ENCODE measurements at places on chromosomes 3 and 15.

DNA sequence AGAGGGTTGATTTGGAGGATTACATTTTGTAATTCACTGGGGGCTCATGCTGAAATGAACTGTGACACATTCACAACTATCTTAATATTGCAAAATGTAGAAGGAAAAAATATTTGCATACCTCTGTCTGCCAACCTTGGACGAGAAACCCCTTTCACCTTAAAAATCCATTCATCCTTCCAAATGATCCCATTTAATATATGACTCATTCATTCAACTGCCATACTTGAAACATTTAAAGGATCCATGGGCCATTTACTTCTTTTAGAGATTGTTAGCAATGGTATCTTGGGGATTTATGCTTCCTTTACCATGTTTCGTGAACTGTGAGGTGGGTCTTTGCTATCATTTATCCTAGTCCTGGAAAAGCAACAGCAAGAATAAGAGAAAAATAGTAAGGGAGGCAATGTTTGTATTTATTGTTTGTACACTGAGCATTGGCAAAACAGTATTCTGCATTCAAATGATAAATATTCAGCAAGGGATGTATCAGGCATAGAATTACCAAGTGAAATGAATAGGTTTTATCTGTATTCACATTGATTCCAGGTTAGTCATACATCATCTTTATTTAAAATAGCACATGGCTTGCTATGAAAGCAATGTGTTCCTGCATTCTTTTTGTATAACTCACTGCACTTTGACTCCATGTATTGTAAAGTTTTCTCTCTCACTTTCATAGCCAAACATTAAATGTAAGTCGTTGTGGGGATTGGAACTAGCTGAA, 378.1 kb downstream of the NSUN3 start:
- no peak for DNase-seq

DNA sequence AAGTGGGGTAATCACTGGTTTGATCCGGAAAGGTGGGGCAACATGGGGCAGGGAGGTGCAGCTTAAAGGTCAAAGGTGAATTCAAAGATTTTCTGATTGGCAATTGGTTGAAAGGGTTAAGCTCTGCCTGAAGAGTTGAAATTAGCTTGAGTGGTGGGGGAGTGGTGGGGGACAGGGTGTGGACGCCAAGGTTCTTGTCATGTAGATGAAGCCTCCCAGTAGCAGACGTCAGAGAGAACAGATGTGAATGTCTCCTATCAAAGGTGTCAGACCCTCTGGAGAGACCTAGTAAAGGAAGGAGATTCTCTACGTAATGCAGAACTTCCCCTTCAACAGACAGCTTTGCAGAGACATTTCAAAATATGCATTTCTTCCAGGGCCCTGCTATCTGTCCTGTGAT, 62.8 kb downstream of the ABCC5 start:
- no peak for DNase-seq

- no peak for DNase-seq
Observed at GRCh38 chr3:17153209-17153608, 268.5 kb downstream of the PLCL2 start.

GRCh38 chr3:187967993-187968392, 186.0 kb upstream of the LPP start:
- DNase-seq: no peak

DNA sequence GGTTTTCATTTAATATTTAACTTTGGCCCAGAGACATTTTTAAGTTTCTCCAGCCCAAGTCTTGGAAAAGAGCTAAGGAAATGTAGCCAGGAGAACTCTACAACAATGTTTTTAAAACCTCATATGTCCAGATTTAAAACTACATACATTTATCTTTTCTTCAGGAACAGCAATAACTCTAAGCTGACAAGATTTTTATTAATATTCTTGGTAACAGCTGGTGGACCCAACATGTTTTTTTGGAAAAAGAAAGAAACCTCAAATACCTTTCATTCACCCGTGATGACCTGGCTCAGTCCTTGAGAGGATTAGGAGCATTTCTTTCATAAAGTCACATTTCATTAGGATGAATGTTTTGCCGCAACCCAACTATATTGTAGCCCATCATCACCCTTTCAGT, 50.4 kb upstream of the CMSS1 start:
- no peak for DNase-seq

DNA sequence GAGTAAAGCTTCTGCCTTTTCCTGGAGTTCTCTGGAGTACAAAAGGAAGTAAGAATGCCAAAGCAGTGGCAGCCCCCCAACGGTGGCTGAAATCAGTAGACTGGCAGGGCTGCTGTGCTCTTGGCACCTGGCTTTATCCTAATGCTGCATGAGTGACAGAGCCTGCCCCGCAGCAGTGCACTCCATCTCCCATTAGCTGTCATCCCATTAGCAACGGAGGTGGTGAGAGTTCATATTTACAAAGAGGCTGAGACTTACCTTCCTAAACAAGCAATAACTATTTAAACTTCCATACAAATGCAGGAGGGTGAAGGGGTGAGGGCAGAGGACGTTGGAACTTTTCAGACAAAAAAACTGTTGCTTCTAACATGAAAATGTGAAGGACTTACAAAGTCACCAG, 51.9 kb downstream of the SERPINI1 start:
- no peak for DNase-seq

DNA sequence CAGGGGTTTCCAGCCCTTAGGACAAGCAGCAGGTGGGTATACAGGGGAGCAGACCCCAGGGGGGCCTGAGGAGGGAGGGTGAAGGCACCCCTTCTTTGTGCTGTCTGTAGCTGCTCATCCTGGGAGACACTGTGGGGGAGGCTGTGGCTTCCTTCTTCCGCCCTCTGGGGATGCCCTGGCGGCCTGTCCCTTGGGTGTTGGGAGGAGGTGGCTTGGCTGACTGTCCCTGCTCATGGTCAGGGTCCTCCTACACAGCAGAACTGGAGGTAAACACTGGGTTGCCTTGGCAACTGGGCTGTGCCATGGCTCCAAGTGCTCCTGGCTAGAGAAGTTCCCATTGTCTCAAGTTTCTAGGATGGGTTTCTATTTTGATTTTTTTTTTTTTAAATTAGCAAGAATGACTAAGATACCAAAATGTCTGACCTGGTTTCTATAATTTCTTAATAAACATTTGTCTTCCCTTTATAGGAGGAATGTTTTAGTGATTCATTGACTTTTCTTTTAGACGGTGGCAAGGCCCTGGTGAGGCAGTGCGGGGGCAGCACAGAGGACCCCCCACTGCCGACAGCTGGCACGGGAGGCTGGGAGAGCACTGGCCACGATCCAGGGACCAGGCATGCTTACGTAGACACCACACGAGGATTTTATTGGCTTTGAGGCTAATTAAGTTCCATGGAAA, 12.4 kb downstream of the KLF13 start:
- no peak for DNase-seq

Measured in cerebellar nuclear complex (tissue), 1 donor.